ENCODE measurements at places on chromosomes 16 and 17. TPM values are rescaled to one million over a fixed set of nuclear protein-coding genes. Genes with fewer than 3 reads are reported as not detected.

MT1F gene
- total RNA-seq = 6.5 TPM

HSD11B2 gene
- 1.4 TPM for total RNA-seq

ATP1B2 gene
- 2.6 TPM for total RNA-seq

TMEM238L gene
- not detected for total RNA-seq

PPY gene
- total RNA-seq = not detected

NOG gene
- total RNA-seq = 2.2 TPM

SLC12A3 gene
- 0.96 TPM for total RNA-seq

GUCY2D gene
- total RNA-seq = 0.72 TPM
